ENCODE measurements at places on chromosomes 4 and X. TPM values are rescaled to one million over a fixed set of nuclear protein-coding genes. Genes with fewer than 3 reads are reported as not detected.

- DNase-seq: no peak
Observed at GRCh38 chr4:4862665-4863482, 3.4 kb downstream of the MSX1 start.

DNA sequence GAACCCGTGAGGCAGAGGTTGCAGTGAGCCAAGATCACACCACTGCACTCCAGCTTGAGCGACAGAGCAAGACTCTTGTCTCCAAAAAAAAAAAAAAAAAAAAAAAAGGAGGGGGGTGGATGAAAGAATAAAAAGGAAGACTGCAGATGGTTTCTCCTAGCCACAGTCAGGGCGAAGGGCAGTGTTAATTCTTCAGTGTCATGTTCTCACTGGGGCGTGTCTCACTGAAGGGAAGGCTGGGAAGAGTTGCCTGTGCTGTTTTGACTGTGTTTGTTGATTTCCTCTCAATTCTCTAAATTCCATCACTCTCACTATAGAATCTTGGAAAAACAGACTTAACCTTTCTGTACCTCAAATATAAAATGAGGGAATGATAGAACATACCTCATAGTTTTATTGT is 71.6 kb upstream of the DHX15 start:
- DNase-seq: no peak

- DNase-seq: no peak
Observed at GRCh38 chr4:45324455-45325417, 598.4 kb upstream of the GNPDA2 start.

GRCh38 chrX:13305108-13305507 is 14.7 kb downstream of the ATXN3L start:
- DNase-seq: no peak

DNA sequence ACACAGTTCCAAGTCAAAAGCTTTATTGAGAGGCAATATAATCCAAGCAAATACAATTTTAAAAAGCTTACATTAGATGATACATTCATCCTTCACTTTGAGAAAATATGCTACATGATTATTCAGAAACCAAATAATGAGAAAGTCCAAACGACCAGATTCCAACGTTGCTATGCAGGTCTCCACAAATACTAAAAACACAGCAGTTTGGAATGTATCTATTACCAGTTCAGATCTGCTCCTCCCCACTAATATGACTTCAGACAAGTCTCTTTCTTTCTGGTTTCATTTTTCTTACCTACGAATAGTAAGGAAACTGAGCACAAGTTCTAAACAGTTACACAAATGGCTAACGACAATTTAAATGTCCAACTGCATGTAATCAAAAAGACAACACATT is 9.5 kb downstream of the NAF1 start:
- no peak for DNase-seq

DNA sequence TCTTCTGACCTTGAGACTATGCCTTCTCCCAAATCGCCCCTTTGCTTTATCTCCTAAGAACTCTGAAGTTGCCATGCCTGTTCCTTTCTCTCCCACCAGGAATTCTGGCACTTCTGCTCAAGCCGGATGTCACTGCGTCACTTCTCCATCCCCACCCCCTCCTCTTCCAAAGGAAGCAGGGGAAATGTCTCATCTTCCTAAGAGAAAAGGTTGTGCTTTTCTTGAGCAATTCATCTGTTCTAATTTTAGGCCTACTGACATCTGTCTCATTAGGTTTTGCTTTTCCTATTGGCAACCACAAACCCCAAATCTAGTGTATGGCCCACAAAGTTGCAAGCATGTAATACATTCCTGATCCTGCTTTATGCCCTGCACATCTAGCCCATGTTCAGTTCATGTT is 163.1 kb upstream of the PLAC1 start:
- no peak for DNase-seq

GRCh38 chrX:133444952-133445831 is 29.9 kb upstream of the GPC4 start:
- no peak for DNase-seq

RBMX gene
- polyA plus RNA-seq: 528 TPM

SSX4B gene
- polyA plus RNA-seq: not detected

NAA11 gene
- not detected for polyA plus RNA-seq

UBA1 gene
- 203 TPM for polyA plus RNA-seq

PF4V1 gene
- polyA plus RNA-seq: 0.90 TPM

PRSS12 gene
- 39.5 TPM for polyA plus RNA-seq
